Stimulated activated CD8-positive, alpha-beta memory T cell treated with anti-CD3 and anti-CD28 coated beads, Interleukin-4, amount 100 ng/mL, for 1 hour (primary cell): ENCODE measurements at places on chromosomes 4 and X.

- no peak for DNase-seq
Observed at GRCh38 chrX:127877318-127877717, 174.9 kb downstream of the ACTRT1 start.

DNA sequence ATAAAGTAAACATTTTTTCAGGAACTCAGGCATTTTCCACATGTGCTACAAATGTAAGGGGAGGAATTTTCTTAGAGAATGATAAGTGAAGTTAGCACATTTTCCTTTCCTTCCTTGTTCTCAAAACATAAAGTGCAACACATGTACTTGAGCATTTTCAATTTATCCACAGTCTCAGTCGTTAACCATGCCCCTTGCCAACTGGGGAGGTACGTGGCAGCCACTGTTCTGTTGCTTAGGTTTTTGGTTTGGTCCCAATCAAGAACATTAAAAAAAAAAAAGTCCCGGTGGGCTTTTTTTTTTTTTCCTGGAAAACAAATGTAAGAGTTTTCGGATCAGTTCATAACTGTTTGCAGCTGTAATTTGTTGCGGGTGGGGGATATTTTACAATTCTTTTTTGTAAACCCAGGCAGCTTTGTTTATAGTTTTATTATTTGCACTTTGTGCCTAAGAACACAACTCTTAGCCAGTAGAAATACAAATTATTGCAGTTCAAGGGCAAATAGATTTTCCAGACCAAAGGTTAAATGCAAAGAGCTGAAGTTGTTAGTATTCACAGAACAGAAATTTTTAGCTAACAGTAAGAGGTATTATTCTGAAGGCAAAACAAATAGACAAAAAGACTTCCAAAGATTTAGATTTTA, 112.1 kb upstream of the NAP1L5 start:
- DNase-seq: no peak

DNA sequence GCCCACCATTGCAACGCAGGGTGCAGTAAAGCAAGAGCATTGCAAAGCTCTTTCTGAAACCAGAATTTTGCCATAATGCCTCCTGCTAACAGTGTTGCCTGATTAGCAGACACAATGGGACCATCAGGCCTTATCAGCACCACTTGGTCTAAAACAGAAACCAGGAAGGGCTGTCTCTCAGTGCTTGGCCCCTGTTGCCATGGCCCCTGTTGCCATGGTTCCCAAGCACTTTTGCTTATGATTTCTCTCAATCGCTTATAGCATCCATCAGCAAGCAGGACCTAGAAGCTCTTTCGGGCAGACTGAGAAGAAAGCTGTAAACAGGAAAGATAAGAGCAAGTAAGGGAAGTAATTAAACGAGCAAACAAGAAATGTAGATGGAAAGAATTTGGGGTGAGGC, 36.8 kb downstream of the RTL5 start:
- no peak for DNase-seq

DNA sequence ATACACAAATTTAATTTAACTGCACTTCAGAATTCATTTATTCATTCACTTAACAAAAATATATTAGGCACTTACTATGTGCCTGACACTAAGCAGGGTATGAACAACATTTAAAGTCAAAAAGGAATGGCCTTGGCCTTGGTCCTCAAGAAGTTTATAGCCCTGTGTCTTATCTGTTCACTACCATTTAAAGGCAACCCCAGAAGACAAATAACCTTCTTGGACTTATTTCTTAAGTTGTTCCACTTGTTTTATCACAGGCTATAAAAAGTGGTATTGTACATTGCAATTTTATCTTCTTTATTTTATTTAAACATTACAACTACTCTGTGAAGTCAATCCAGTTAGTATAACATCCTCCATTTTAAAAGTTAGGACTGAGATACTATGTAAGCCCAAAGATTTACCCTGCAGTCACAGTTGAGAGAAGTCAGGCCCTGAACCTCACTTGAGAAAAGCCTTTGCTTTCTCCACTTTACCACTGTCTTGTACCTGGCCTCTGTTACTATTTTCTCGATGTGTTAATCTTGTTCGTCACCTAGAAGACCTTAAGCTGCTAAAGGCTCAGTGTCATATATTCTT, 305.6 kb upstream of the DIPK2B start:
- no peak for DNase-seq

- DNase-seq: peak; percentile 91
Observed at GRCh38 chr4:75630174-75630936, at the start of gene CDKL2. Gene CDKL2, minus strand, starts transcription at chr4:75630528. Its CDS starts 4,540 bp downstream, at chr4:75625988.

- DNase-seq: no peak
Observed at GRCh38 chr4:144899393-144899792, 198.6 kb downstream of the ANAPC10 start.

GRCh38 chr4:120065974-120066516, 603 bp downstream of the MAD2L1 start:
- no peak for DNase-seq

DNA sequence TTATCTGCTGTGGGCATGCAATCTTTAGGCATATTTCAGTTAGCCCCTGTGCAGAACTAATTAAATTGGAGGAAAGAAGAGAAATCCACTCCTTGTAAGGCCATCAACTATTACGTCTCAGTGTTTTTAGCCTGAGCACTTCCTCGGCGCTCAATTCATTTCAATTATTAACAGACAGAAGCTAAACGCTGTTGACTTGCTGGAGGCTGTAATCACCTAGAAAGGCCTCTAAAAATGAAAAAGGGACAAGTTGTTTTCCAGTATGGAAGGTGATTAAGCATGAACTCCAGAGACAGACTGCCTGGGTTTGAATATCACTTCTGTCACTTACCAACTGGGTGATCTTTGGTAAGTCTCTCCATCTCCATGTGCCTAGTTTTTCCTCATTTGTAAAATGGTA, 59.6 kb downstream of the LEF1 start:
- DNase-seq: no peak

DNA sequence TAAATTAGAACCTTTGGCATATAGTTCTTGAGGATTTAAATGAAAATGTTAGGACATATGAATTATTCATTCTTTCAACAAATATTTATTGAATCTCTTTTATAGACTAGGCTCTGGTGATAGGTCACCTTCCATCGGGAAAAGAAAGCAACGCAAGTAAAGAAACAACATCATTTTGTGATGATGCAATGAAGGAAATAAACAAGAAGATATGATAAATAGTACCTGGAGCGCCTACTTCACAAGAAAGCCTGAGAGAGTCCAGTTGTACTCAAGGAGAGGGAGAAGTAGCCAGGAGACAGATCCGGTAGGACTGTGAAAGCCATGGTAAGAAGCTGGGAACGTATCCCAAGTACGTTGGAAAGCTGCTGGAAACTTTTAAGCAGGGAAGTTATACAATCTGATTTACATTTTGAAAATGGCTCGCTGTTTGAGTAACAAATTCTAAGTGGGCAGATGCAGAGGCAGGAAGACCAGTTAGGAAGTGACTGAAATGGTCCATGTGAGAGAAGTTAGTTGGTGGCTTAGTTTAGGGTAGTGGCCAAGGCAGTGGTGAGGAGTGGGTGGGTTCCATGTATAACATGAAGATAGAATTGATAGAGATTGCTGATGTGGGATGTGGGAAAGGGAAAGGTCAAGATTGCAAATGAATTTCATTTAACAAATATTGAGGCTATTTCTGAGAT, 17.7 kb upstream of the CPE start:
- DNase-seq: no peak

DNA sequence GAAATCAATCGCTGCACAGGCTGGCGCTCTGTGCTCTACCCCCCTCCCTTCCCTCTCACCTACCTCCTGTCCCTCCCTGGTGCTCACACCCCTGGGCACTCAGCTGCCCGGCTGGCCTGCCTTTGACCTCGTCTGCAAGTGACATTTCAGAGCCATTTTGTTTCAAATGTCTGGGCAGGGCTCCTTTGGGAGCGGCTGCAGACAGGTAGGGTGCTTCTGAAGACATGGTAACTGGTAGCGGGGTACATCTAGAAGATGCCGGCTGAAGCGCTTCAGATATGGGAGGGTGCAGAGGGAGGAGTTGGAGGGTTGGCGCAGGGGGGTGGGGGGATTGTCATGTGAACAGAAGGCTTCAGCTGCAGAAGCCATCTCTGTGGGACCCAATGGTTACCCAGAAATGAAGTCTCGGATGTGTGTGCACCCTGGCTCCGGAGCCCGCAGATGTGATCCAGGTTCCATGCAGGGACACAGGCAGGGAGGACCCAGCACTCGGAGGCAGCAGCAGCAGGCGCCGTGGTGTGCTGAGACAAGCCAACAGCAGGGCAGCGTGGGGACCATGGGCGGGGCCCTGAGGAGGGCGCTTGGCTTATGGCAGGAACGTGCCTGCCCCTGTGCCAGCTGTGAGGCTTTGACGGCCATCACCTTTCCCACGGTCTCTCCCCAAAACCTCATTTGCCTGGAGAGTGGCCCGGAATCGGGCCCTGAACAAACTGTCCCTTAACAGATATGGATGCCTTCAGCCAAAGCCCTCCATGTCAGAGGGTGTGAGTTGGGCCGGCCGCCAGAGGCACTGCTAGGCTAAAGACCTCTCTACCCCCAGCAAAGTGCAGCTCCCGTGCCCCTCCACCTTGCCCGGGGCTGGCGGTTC, 7.6 kb upstream of the DUSP9 start:
- DNase-seq: no peak

DNA sequence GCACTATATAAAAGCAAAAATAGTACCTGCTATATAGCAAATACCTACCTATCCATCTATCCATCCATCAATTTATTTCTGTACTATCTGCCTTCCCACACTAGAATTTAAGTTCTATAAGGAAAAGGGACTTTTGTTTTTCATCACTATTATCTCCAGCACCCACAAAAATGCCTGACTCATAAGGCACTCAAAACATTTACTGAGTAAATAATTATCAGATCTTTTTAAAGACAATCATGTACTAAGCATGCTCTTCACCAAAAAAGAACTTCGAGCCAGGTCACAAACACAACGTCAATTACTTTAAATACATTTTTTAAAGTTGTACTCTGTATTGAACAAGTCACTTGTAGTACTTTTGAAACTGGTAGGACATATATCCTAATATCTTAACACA, 119.9 kb downstream of the FBXW7 start:
- no peak for DNase-seq

GRCh38 chrX:15758140-15758539, 20.1 kb downstream of the CA5B start:
- DNase-seq: no peak

GRCh38 chr4:183220236-183220635, 99.8 kb downstream of the CLDN22 start:
- DNase-seq: no peak

DNA sequence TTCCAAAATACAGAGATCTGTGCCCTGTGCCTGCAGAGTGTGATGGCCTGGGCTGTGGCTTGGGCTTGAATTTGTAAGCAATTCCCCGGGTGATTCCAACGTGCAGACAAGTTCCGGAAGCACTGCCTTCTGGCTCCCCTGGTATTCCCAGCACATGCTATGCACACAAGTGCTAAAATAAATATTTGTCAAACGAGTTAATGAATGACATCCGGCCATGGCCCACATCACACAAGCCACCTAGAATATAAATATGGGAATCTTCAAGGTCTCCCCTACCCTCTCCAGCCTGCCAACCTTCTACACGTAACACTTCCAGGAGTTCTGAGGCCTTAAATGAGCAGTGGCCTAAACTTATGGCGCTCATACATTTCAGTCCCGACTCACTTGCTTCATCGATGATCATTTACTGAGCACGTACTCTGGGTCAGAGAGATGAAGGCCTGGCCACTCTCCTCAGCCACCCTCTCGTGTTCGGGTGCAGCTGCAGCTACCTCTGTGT, 21.3 kb downstream of the DCTD start:
- no peak for DNase-seq

DNA sequence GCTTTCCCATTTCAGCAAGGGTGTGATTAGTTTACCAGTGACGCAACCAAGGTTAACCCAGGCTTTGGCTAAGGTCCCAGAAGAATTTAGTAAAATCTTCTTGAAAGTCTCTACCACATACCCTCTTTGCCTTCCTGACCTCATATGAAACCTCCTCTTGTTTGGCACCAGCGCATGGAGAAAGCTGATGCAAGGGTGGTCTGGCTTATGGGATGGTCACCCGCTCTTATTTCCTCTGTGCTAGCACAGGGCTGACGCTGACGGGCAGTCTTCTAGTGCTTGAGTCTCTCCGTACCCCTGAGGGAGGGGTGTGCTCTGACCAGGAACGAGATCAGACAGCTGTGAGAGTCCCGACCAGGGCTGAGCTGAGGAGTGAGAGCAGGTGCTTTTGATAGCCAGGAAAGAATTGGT, 137.6 kb downstream of the TENM3 start:
- DNase-seq: no peak

DNA sequence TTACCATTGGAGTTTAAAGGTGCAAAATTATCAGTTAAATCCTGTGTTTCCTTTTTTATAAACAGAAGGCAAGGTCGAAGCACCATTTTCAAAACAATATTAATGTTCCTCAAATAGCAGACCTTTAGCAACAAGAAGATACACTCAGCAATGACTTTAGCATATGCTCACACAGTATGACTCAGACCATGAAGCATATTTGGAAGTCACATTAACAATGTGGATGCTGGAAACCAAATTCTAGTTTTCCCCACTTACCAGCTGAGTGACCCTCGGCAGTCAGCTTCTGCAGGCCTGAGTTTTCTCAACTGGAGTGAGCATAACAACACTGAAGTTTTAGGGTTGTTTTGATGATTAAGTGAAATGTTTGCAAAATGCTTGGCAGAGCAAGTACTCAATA, 130.5 kb downstream of the ANK2 start:
- no peak for DNase-seq

- no peak for DNase-seq
Observed at GRCh38 chr4:6379767-6380745, 92.4 kb downstream of the PPP2R2C start.

DNA sequence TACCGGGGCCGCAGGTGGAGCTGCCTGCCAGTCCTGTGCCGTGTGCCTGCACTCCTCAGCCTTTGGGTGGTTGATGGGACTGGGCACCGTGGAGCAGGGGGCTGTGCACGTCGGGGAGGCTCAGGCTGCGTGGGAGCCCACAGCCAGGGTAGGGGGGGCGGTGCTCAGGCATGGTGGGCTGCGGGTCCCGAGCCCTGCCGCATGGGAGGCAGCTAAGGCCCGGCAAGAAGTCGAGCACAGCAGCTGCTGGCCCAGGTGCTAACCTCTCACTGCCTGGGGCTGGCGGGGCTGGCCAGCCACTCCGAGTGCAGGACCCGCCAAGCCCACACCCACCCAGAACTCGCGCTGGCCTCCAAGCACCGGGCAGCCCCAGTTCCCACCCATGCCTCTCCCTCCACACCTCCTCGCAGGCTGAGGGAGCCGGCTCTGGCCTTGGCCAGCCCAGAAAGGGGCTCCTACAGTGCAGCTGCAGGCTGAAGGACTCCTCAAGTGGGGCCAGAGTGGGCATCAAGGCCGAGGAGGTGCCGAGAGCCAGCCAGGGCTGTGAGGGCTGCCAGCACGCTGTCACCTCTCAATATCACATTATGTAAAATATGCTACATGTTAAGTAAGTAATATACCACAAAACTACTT, 104.1 kb downstream of the COX7B2 start:
- DNase-seq: no peak

GRCh38 chr4:107736924-107737448, 17.0 kb upstream of the PAPSS1 start:
- no peak for DNase-seq

- no peak for DNase-seq
Observed at GRCh38 chr4:68366600-68366999, 16.7 kb upstream of the YTHDC1 start.
